ENCODE measurements at places on chromosomes 1 and 21.
A peak's percentile ranks its signal among the peaks of the same experiment; 100 is the strongest.

DNA sequence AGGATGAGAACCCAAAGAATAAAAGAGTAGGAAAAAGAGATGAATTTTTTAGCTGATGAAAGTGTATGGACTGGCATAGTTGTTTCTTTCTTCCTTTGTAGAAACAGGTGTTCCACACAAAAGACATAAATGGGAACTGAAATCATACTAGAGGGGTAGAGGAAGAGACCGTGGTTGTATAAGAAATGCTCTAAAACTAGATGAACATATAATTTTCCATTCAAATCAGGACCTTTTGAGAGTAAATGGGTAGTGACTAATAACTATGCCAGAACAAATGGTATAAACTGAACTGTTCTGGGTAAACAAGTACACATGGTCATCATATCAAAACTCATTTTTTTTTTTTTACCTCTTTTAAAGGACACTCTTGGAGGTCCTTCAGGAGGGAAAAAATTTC, 344.2 kb downstream of the VAV3 start:
- no peak for DNase-seq

DNA sequence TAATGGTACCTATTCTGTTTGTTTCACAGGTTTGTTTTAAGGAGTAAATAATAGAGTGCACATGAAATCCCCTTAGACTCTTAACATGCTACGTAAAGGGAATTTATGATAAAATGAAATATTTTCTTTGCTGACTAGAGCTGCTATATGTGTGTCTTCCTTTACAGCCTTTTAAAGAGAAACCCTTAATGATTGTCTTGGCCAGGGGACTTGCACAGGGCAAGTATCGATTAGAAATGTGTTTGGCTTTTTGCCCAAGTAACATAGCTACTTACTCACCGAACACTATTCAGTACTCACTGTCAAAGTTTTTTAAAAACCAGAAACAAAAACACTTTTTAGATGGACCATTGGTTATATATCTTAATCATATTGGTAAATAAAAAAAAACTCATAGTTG, 71.3 kb upstream of the KIAA1614 start:
- DNase-seq, result no peak

GRCh38 chr1:116416854-116417513, 43.9 kb downstream of the ATP1A1 start:
- DNase-seq, result no peak

DNA sequence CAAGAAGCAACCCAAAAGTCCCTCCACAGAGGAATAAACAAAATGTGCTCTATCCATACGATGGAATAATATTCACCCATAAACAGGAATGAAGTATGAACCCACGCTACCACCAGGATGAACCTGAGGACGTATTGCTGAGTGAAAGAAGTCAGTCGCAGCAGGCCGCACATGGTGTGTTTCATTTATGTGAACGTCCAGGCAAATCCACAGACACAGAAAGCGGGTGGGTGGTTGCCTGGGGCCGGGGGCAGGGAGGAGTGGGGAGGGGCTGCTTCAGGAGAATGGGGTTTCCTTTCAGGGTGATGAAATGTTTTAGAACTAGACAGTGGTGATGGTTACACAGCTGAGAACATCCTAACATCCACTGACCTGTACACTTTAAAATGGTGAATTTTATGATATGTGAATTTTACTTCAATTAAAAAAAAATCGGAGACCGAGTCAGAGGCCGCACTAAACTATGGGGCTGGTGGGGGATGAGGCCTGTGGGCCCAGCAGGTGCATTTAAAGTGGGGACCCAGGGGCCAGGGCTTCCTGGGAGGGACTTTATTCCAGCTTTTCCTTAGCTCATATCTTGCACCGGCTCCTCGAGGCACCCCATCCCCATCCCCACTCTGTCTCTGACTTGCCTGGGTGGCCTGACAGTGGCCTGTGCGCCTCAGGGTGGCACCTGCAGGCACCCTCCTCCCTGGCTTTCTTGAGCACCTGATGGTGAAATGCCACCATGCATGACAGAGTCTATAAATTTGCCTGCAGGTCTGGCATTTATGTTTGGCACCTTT, 392.6 kb upstream of the VAMP3 start:
- no peak for DNase-seq

DNA sequence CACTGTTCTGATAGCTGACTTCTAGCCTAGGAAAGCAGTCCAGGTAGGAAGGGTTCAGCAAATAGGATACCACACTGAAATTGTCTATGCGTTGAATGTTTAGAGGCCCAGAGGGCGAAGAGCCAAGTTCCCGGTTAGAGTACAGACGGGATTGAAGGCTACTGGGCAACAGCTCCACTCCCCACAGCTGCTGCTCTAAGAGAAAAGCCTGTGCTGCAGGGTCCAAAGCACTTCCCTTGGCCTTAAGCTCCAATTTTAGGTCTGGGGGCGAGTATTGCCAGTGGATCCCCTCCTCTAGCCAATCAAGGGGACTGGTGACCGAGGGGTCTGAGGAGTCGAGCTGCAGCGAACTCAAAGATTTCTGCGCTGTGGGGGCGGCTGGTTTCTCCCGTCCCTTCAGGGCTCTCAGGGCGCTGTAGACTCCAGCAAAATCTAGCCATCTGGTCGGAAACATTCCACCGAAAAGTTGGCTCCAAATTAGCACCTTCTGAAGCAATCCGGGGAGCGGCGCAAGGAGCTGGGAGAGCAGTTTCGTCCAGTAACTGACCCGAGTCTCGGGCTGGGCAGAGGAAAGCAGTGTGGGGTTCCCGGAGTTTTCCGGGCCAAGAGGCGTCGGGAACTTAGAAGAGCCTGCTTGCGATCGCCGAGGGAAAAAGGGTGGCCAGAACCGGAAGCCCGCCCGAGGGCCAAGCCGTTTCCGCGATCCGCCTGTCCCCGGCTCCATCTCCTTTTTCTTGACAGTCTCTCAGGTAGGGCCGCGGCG, 748 bp downstream of the PPP1R15B start:
- peak; percentile 59 for DNase-seq

DNA sequence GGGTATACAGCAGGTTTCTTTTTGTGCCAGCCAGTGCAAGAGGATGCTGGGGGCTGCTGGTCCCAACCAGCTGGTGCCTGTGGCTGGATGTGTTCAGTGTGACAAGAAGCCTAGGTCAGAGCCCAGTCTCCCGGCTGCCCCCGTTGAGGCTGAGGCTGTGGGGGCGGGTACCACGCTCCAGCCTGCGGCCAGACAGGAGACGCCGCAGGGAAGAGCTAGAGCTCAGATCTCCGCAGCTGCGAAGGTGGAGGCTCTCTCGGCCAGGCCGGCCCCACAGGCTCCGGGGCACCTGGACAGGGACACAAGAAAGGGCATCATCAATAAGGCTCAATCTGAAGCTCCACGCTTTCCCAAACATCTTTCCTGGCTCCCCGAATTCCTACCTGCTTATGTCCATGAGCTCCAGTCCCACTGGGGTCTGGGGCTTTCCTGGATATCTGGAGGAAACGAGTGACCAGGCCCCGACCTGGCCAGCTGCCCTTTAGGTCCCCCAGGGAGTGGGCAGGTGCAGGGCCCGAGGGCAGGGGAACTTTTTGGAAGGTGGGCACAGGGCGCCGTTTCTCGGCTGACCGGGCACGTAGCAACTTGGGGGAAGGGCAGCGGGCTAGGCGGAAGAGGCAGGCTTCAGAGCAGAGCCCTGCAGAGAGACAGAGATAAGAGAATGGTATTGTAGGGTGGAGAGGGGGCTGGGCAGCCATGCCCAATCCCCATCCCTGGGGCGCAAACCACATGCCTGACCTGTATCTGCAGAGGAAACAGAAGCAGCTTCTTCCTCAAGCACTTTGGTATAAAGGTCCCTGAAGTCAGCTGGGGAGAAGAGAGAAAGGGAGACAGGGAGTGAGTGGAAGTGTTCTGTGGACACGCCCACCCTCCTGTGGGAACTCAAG, 7.4 kb downstream of the ENTREP3 start:
- DNase-seq, result no peak

- no peak for DNase-seq
These were observed 35.3 kb downstream of the EPHB2 start for GRCh38 chr1:22745669-22746585.

- DNase-seq, result no peak
These were observed 3.4 kb downstream of the SELL start for GRCh38 chr1:169707912-169708604.

GRCh38 chr21:16811011-16811410, 701.8 kb upstream of the CXADR start:
- DNase-seq, result no peak

- DNase-seq, result no peak
These were observed 159.9 kb upstream of the NR5A2 start for GRCh38 chr1:199867601-199868000.

DNA sequence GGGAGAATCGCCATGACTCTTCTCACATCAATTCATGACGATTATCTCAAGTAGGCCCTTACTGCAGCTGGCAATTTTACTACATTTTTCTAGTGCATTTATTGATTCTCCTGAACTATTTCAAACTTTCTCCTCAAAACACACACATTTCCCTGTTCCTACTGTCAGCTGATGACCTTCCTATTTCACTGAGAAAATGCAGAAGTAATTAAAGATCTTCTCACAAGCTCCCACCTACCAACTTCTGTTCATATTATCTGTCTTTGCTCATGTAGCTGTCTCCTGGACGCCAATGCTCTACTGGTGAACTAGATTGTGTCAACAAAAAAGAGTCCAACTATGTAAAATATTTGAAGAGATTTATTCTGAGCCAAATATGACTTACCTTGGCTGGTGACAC, 36.4 kb upstream of the FASLG start:
- DNase-seq, result no peak

DNA sequence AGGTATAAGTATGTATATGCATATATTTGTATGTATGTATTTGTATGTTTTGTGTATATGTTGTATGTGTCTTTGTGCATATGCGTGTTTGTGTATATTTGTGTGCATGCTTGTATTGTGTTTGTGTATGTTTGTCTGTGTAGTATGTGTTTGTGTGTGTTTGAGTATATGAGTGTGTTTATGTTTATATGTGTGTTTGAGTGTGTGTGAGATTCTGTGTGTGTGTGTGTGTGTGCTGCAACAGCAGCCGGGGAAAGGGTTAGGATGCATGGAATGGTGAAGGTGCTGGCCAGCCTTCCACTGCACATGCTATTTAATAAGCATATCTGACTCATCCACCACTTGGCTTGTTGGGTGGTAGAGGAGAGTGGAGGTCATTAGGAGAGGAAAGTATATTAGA, 46.6 kb upstream of the RAB4A start:
- no peak for DNase-seq

- no peak for DNase-seq
These were observed 281.1 kb downstream of the NCAM2 start for GRCh38 chr21:21279193-21279901.

DNA sequence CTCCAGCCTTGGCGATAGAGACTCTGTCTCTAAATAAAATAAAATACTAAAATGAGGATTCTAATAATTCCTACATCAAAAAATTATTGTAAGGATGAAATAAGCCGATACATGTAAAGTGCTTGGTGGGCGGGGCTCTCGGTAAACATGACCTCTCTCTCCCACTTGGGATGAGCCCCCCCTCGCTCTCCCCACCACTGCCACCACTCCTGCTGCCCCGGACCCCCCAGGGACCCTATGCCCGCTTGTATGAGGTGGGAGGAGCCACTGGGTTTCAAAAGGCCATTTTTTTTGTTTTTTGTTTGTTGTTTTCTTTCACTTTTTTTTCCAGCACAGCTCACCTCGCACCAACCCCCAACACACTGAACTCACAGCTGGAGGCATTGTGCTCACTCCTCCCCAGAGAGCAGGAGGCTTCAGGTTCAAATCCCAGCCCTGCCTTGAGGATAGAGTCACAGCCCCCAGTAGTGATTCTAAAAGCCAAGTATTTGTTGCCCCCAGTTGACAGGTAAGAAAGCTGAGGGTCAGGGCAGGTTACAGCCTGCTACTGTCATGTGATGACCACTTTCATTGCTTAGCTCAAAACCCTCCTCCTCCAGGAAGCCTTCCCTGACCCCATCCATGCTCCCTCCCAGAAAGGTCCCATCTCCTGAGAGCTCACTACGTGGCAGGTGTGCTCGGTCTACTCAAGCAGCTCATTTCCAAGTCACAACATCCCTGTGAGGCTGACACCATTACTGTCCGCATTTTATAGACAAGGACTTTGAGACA, 4.2 kb downstream of the SDC3 start:
- peak; percentile 23 for DNase-seq

- DNase-seq, result no peak
These were observed 56.1 kb downstream of the COL6A1 start for GRCh38 chr21:46037331-46038325.

DNA sequence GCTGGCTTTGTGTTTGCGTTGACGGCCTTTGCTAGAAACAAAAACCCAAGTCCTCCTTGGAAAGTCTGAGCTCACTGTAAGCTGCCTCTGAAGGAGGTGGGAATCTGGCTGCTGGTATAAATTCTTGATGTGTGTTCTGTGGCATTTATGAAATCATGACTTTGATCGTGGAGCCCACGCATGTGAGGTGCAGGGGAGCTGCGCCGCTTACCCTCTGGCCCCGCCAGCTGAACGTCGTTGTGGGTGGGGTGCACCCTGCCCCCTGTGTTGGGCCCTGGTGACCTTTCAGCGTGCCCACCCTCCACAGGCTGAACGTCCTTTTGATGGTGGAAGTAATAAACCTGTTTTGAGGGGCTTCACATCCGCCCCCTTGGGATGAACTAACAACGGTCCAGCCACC, 21.2 kb upstream of the DIP2A start:
- DNase-seq, result no peak

GRCh38 chr1:180590889-180591288, 32.1 kb downstream of the OVAAL start:
- no peak for DNase-seq

GRCh38 chr1:81847063-81847462, 46.3 kb downstream of the ADGRL2 start:
- DNase-seq, result no peak

DNA sequence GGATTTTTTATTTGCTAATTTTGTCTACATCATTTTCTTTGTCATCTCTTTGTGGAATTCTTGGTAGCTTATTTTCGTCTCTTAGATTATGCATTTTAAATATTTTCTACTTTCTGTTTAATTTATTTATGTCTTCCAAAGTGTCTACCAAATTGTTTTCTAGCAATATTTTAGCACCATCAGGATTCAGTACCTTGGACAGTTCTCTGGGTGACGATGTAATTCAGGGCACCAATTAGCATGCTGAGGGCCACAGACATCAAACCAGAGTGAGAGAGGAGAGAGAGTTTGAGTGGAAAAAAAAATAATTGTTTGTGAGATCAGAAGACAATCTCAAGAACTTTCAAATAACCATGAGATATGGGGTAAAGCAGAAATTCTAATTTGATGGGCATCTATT, 169.8 kb upstream of the CXADR start:
- DNase-seq, result no peak

All from NCI-H2171 treated with DMSO at 0.1 percent for 48 hours (cell line).